Calu3 (cell line): ENCODE measurements at places on chromosomes 6 and 20. TPM values are rescaled to one million over a fixed set of nuclear protein-coding genes. Genes with fewer than 3 reads are reported as not detected.

- no peaks in the 10 kb centered on the region for H3K4me1 ChIP-seq
- H3K4me3 ChIP-seq: no peak overlapping the region
- no peaks in the 10 kb centered on the region for H3K27me3 ChIP-seq
- no peak overlapping the region for H3K27ac ChIP-seq
Measured at GRCh38 chr6:113522376-113522775, 334.8 kb upstream of the MARCKS start.

The TRAPPC3L gene
- total RNA-seq: not detected in 2 replicates

The PABPC1L gene
- 172 and 182 TPM in 2 replicates for total RNA-seq

GRCh38 chr20:52668626-52669025 lies 303.5 kb upstream of the TSHZ2 start:
- DNase-seq: no peak
- H3K4me1 ChIP-seq: no peaks in the 10 kb centered on the region
- no peaks in the 10 kb centered on the region for H3K27me3 ChIP-seq
- no peak overlapping the region for H3K27ac ChIP-seq

GRCh38 chr6:64721865-64722264 lies 985.2 kb downstream of the EYS start:
- H3K27ac ChIP-seq: no peak overlapping the region
- no peaks in the 10 kb centered on the region for H3K36me3 ChIP-seq
- no peaks in the 10 kb centered on the region for H3K4me1 ChIP-seq
- DNase-seq: no peak

DNA sequence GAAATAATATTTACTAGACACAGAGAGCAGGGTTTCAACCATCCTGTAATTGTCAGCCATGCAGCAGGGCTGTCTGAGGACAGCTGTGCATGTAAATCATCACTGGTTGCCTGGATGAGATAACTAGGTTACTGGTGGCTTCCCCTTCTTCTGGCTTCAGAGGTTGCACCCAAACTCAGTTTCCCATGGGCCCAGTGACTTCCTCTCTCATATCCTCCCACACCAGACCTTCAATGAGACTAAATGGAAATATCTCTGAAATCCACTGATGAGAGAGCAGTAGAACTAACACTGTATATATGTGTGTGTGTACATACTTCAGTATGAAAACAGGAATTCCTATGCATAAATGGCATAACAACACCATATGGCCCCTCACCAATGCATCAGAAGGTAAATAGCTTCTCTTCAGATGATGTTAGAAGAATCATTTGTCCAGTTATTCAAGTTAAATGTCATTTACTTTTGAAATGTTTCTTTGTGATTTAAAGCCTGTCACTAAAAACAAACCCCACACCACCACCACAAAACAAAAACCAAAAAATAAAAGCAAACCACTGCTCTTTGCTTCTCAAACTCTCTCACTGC lies 51.0 kb upstream of the IL20RA start:
- H3K4me3 ChIP-seq: no peak overlapping the region
- no peak for DNase-seq
- no peaks in the 10 kb centered on the region for H3K4me1 ChIP-seq
- no peaks in the 10 kb centered on the region for H3K36me3 ChIP-seq
- no peak overlapping the region for H3K27ac ChIP-seq

DNA sequence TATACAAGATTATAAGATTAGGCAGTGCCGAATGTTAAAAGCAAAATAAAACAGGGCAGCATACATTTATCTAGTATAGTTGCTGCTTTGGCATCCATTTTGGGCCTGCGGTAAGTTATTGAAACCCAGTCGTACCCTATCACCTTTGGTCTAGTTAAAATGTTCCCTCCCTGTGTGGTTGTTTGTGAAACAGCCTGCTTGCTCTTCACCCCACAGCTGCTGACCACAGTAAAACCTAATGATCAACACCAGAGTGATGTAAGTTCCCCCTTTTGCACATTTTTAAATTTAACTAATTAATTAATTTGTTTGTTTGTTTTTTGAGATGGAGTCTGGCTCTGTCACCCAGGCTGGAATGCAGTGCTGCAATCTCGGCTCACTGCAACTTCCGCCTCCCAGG lies 50.3 kb upstream of the TXNDC5 start:
- no peak overlapping the region for H3K4me3 ChIP-seq
- no peak for DNase-seq
- H3K4me1 ChIP-seq: no peaks in the 10 kb centered on the region
- H3K36me3 ChIP-seq: no peaks in the 10 kb centered on the region
- H3K27ac ChIP-seq: no peak overlapping the region
- no peaks in the 10 kb centered on the region for H3K27me3 ChIP-seq

- peak overlapping the region; percentile 85 for H3K4me3 ChIP-seq
- peaks cover 22% of the 10 kb centered on the region for H3K4me1 ChIP-seq
- no peaks in the 10 kb centered on the region for H3K27me3 ChIP-seq
- peak; percentile 86 for DNase-seq
- H3K36me3 ChIP-seq: peaks cover 45% of the 10 kb centered on the region
- no peak overlapping the region for H3K27ac ChIP-seq
Measured at GRCh38 chr6:3751730-3752530, 417 bp upstream of the PXDC1 start.

GRCh38 chr6:93248631-93249030 lies 170.7 kb downstream of the EPHA7 start:
- H3K4me3 ChIP-seq: no peak overlapping the region
- no peak overlapping the region for H3K27ac ChIP-seq
- H3K36me3 ChIP-seq: no peaks in the 10 kb centered on the region
- DNase-seq: no peak
- H3K27me3 ChIP-seq: no peaks in the 10 kb centered on the region
- H3K4me1 ChIP-seq: no peaks in the 10 kb centered on the region

The MLIP gene
- 0.81 and 1.4 TPM in 2 replicates for total RNA-seq

The TFAP2B gene
- not detected in 2 replicates for total RNA-seq

DNA sequence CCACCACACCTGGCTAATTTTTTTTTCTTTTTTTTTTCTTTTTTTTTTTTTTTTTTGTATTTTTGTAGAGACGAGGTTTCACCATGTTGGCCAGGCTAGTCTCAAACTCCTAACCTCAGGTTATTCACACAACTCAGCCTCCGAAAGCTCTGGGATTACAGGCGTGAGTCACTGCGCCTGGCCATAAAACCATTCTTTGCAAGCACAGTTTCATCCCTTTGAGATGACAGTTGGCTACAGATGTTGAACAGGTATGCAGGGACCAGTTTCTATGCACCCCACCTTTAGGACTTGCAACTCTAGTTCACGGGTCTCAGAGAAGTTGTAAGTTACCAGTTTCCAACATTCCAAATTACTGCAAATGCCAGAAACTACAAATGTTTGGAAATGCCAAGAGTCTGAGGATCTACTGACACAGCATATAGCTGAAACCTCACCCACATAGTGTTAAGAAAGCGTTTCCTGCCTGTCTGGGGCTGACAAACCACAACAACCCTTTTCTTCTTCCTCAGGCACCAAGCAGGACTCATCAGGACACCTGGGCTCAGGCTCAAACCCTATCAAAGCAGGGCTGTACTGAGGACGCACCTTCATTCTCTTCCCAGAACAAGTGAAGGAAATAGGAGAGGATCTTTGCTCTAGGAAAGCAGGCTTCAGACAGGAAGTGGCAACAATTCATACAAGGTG lies 22.9 kb downstream of the ARHGAP18 start:
- peak overlapping the region; percentile 10 for H3K4me3 ChIP-seq
- DNase-seq: no peak
- peaks cover 61% of the 10 kb centered on the region for H3K36me3 ChIP-seq
- H3K27ac ChIP-seq: peak overlapping the region; percentile 94
- no peaks in the 10 kb centered on the region for H3K27me3 ChIP-seq
- peaks cover 70% of the 10 kb centered on the region for H3K4me1 ChIP-seq

- H3K4me1 ChIP-seq: no peaks in the 10 kb centered on the region
- DNase-seq: no peak
- H3K4me3 ChIP-seq: no peak overlapping the region
- H3K36me3 ChIP-seq: no peaks in the 10 kb centered on the region
Measured at GRCh38 chr6:46772762-46773161, 20.4 kb upstream of the MEP1A start.

GRCh38 chr20:37727957-37728634 lies 34.3 kb downstream of the CTNNBL1 start:
- no peaks in the 10 kb centered on the region for H3K36me3 ChIP-seq
- no peak overlapping the region for H3K27ac ChIP-seq
- H3K4me1 ChIP-seq: no peaks in the 10 kb centered on the region
- no peak for DNase-seq
- H3K27me3 ChIP-seq: no peaks in the 10 kb centered on the region

DNA sequence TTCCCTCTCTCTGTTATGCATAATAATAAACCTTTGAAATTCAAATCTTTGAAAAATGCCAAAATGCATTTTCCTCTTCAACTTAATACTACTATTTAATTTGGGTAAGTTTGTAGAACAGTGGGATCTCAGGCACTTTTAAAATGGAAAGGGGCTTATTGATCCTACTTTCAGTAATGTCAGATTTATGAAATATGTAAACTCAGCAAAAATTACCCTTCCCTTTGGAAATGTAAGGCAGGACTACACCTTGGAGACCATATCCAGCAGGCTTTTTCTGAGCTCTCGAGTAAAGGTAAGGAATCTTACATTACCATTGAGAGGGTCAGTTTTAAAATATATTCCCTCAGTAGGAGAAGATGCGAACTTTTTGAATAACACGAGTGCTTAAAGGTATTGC lies 149.0 kb downstream of the LAMP5 start:
- H3K27me3 ChIP-seq: peaks cover 25% of the 10 kb centered on the region
- no peak overlapping the region for H3K4me3 ChIP-seq
- H3K27ac ChIP-seq: no peak overlapping the region
- no peak for DNase-seq
- no peaks in the 10 kb centered on the region for H3K4me1 ChIP-seq

GRCh38 chr6:30615958-30616810 lies 859 bp downstream of the PPP1R10 start:
- peak overlapping the region; percentile 98 for H3K27ac ChIP-seq
- H3K27me3 ChIP-seq: peaks cover 16% of the 10 kb centered on the region
- DNase-seq: peak; percentile 24
- peaks cover 93% of the 10 kb centered on the region for H3K36me3 ChIP-seq
- peak overlapping the region; percentile 70 for H3K4me3 ChIP-seq
- H3K4me1 ChIP-seq: peaks cover 56% of the 10 kb centered on the region

The CST4 gene
- not detected in 2 replicates for total RNA-seq

The TRIM15 gene
- total RNA-seq: 11.8 and 13.5 TPM in 2 replicates

GRCh38 chr6:122652431-122652830 lies 42.2 kb downstream of the PKIB start:
- H3K27ac ChIP-seq: peak overlapping the region; percentile 88
- DNase-seq: peak; percentile 13
- peaks cover 41% of the 10 kb centered on the region for H3K4me1 ChIP-seq

The PCSK2 gene
- not detected in 2 replicates for total RNA-seq
